Stimulated activated CD8-positive, alpha-beta memory T cell treated with anti-CD3 and anti-CD28 coated beads, Interleukin-7, amount 100 ng/mL, for 48 hours (primary cell): ENCODE measurements at places on chromosomes 12 and 14.

DNA sequence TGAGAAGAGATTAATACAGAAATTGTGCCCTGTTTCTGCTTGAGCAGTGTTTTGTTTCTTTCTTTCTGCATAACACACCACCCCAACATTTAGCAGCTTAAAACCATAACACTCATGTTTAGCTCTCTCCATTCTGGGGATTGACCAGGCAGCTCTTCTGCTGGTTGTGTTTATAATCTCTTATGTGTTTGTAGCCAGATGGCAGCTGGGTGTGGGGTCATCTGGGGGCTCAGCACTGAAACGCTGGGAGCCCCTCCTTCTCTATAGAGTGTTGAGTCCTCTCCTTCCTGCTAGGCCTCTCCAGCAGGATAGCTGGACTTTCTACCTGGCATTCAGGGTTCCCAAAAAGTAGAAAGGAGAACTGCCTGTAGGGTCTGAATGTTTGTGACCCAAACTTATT, 270.6 kb downstream of the TTC8 start:
- DNase-seq: no peak

DNA sequence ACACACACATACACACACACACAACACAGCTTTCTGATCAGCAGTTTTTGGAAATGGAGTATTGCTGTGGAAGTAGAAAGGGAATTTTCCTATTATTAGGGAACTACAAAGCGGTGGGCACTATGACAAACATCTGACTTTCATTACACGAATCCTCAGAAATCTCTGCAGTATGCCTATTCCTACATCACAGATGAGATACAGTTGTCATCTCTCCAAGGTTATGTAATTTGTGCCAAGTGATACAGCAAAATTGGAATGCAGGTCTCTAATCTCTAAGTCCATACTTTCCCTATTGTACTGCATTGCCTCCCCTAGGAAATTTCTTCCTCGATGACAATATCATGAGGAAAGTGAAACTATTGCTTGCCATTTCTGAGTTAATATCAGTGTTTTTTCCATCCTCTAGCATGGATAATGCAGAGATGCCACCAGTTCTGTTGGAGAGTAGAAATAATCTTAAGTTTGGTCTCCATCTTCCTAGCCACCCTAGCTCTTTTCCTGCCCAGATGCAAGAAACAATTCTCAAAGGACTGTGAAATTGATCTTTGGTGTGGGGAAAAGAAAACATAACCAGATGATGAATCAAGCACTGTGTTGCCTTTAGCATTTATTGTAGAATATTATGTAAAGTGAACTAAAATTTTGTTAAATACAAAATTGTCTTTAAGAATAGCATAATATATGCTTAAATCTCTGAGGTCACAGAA, 94.7 kb downstream of the ERGIC2 start:
- DNase-seq: no peak

GRCh38 chr14:101808020-101808641, 46.6 kb downstream of the PPP2R5C start:
- no peak for DNase-seq

- DNase-seq: no peak
Measured at GRCh38 chr14:77880056-77880455, 80.1 kb downstream of the ADCK1 start.

- no peak for DNase-seq
Measured at GRCh38 chr14:83101846-83102245, 1568.2 kb upstream of the SEL1L start.

DNA sequence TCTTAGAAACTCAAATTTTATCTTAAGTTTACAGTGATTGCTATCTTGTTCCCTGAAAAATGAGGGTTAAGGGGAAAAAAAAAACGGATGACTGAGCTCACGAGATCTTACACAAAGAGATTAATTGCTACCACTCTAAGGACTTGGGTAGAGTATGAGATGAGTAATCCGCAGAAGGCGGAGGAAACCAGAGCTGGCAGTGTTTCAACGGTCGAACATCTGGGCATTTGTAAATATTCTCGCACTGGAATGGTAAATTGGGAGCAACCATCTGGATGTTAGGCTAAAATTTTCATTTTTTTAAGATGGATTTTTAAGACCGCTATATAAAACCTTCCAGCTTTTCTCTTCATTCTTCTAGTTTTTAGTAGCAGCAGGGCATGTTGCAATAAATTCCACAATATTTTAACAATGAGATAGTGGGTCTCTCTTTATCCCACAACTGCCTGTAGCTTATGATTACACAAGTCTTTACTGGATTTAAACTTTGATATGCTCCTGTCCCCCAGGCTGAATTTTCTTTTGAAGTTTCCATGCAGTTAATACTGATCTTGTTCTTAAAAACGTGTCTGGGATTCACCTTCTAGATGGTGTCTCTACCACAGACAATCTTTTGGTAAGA, 1324.1 kb downstream of the AACS start:
- DNase-seq: no peak

DNA sequence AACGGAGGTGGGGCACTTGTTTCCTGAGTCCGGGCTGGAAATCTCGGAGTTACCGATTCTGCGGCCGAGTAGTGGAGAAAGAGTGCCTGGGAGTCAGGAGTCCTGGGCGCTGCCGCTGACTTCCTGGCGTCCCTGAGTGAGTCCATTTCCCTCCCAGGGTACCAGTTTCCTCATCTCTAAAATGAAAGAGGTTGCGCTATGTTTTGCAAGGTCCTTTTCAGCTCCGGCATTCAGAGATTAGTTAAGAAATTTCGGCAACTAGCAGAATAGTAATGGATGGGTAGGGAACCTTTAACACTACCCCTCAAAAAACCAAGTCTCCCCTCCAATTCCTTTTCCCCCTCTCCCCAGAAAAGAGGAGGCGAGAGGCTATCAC, 724 bp downstream of the BLOC1S1 start:
- no peak for DNase-seq

DNA sequence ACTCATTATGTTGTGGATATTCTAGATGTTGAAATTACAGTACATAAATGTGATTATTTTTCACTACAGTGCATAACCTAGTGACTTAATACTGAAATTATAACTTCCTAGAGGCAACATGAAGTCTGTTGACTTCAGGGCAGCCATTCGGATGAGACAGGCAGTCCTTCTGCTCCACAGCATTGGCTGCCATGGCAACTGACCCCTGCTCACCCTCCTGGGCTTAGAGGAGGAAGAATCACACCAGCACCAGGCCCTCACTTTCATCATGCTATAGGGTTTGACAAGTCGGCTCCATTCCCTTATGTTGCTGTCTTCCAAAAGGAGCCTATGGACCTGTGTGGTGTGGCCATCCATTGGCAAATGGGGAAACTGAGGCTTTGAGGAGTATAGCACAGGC, 233.5 kb upstream of the TMEM132C start:
- no peak for DNase-seq

DNA sequence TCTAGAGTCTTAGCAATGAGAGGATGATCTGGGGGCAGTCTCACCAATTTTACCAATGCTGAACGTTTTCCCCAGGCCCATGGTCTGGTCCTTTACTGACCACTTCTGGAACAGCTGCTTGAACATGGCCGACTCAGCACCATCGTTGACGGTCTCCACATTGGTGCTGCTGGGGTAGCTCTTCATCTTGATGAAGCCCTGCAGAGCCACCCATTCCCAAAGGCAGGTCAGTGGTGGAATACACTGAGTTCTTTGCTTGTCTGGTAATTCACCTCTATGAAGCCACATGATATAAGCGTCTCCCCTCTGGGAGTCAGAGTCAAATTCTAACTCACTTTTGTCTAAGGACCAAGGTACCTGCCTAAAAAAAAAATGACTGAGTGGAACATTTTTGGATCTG, 10.2 kb downstream of the AVIL start:
- no peak for DNase-seq

DNA sequence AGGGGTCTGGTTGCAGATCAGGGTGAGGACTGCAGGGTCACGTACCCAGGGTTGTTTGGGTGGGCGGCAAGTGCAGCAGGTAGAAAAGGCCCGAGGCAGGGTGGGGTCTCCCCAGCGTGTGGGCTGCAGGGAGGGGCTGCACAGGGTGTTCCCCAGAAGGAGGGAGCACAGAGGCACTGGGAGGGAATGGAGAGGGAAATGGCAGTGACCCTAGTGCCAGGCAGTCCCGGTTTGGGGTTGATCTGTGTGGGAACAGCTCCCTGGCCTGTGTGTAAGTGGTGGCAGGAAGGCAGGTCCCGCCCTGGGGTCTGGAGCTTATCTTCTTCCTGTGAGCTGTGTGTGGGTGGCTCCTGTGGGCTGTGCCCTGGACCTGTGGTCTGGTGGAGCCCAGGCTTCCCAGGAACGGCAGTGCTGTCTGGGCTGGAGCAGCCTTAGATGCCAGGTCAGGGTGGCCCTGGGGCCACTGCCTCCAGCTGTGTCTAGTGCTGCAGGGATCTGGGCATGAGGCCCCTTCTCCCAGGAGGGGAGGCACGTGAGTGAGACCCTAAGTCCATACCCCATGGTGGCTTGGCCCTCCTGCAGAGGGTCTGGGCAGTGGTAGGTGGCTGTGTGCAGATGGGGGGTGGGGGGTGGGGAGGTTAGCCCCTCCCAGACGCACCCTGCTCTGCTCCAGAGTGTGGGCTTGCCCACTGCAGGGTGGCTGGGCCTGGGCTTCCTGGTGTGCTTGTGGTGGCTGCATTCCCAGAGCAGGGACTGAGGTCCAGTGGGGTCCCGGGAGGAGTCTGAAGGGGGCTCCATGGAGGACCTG, 363.5 kb downstream of the TMEM121 start:
- no peak for DNase-seq

DNA sequence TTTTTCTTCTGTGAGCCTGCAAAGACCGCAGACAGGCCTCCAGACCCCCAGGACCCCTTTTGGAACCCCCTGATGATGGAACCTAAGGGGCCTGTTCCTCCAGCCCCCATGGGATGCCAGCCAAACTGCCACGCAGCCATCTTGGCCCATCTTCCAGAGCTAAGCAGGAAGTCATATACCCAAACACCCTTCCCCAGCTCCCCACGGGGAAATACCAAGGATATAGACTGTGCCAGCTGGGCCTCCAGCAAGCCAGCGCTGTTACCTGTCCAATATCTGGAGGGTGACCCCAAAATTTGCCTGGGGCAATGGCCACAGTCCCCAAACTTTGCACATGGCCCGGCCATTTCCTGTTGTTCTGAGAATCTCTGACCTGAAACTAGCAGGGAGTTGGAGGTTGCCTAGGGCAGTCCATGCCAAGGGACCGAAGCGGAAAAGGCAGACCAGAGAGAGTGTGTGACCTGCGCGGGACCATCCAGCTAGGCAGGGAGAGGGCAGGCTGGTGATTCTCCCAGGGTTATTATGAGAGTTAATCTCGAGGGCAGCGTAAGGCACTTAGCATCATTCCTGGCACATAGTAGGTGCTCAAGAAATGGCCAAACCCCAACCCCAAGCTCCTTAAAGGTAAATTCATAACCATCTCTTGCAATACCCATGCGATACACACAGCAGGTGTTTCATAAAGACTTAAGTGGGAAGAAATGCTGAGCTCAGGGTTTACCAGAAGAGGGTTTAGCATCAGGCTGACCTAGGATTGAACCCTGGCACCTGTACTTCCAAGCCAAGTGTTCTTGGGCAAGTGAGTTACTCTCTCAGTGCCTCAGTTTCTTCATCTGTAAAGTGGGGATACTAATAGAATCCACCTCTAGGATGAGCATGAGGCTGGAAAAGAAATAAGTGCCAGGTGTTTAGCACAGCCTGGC, 2.6 kb upstream of the RASAL1 start:
- no peak for DNase-seq

DNA sequence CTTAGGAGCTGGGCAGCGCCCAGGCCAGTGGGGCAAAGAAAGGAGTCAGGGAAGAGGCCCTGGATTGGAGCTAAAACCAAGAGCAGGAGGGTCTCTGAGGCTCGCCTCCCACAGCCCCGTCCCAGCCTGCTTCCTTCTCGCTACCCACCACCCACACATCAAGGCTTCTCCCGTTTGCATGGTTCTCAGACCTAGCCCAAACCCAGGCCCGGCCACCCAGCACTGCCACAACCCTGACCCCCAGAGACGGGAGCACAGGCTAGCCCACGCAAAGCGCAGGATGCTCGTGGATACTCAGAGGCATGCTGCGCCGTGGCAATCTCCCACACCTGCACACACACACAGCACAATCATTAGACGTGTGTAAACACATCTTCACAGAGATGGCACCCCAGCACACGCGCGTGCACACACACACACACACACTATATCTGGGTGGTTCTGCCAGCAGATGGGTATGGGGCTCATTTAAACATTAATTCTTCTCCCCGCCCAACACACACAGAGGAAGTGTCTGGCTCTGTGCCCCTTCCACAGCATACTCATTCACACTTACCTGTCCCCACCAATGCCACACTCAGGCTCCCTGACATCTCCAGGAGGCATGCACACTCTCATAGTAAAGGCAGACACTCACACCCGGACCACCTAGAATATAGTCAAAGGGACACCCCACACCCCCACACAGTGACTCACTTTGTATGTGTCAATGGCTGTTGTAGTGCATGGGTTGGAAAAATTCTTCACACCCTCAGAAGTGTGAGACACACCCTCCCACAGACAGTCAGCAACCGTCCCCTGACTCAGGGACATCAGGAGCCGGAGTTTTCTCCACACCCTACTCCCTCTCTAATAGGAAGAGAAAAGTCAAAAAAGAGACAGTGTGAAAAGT, 1.1 kb downstream of the CARMIL3 start:
- peak; percentile 73 for DNase-seq

DNA sequence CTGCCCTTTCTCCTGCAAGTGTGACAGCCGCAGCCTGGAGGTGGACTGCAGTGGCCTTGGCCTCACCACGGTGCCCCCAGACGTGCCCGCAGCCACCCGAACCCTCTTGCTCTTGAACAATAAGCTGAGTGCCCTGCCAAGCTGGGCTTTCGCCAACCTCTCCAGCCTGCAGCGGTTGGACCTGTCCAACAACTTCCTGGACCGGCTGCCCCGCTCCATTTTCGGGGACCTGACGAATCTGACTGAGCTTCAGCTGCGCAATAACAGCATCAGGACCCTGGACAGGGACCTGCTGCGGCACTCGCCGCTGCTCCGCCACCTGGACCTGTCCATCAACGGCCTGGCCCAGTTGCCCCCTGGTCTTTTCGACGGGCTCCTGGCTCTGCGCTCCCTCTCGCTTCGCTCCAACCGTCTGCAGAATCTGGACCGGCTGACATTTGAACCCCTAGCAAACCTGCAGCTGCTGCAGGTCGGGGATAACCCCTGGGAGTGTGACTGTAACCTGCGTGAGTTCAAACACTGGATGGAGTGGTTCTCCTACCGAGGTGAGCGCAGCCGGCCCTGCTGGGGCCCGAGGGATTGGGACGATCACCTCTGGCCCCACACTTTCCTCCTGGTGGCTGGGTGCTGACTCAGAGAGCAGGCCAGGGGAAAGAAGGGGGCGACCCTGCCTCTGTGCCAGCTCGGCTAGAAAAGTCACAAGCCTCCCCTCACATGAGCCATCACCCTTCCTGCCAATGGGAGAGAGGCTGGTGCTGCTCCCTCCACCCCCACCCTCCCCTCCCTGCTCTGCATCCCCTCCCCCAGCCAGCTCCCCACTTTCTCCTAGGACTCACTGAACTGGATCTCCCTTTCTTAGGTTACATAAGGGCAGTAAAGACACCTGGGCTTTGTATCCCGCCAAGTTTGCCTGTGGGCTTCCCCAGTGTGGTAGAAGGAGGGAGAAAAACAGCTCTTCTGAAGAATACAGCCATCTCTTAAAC, 10.9 kb downstream of the LRTM2 start:
- DNase-seq: no peak
